GM23338 (cell line): ENCODE measurements at places on chromosomes 2 and 18.

- DNase-seq = no peak
Observed at GRCh38 chr2:109447776-109448175, 166.0 kb downstream of the SEPTIN10 start.

DNA sequence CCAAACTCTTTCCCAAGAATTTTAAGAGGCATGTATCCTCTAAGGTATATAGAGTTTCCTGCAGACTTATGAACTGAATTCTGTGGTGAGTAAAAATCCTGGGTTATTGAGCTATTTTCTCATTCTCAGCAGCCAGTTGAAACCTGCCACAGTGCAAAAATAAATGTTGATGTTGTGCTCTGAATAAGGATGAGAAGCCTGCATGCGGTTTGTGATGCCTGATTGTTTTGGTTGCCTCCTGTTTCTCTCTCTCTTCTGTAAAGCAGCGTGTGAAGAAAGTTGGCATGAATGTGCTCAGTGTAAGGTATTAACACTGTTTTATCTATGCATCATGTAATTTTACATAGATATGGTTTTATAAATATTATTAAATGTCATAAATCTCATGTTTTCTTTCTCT is 452.6 kb downstream of the CDH2 start:
- no peak for DNase-seq

GRCh38 chr18:9454061-9454703 is 21.1 kb upstream of the RALBP1 start:
- no peak for DNase-seq

- DNase-seq = no peak
Observed at GRCh38 chr2:126913329-126913728, 14.6 kb downstream of the TEX51 start.

DNA sequence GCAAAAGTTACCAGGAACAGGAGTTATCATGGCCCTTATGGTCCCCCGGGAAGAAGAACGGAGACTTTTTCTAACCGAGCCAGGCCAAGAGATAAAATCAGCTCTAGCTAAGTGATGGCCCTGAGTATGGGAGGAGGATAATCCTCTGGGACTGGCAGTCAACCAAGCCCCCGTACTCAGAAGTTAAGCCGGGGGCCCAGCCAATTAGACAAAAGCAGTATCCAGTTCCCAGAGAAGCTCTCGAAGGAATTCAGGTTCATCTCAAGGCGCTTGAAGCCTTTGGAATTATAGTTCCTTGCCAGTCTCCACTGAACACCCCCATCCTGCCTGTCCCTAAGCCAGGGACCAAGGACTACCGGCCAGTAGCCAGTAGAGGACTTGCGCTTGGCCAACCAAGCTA is 365.3 kb upstream of the TCF4 start:
- DNase-seq = no peak

DNA sequence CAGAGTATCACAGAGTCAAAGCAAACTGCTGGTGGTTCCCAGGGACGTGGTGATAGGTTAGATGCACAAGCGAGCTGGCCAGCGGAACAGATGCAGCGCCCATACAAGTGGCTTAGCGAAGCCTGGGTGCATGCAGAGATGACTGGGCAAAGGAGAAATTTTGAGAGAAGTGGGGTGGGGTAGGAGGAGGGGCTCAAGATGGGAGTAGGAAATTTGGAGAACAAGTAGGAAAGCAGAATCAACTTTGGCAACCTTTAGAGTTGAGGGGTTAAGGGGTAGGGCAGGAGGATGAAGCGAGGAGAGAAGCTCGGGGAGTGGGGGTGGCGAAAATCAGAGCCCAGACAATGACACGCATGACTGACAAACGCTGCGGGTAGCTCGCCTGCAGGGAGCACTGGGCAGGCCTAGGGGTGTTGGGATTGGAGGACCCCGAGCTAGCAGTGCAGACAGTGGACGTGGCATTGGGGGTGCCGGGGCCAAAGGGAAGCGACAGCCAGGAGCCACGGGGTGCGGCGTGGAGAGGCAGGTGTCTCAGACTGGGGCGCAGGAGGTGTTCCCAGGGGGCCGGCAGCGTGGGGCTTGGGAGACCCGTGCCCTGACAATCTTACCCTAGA is 431 bp downstream of the FAM98A start:
- DNase-seq = peak; percentile 47

- DNase-seq = no peak
Observed at GRCh38 chr2:8999797-9000196, 3.7 kb downstream of the MBOAT2 start.

GRCh38 chr2:184824597-184824996 is 226.3 kb downstream of the ZNF804A start:
- peak; percentile 9 for DNase-seq
